ENCODE measurements at places on chromosomes 5 and 9. TPM values are rescaled to one million over a fixed set of nuclear protein-coding genes. Genes with fewer than 3 reads are reported as not detected.
A peak's percentile ranks its signal among the peaks of the same experiment; 100 is the strongest.

The PITX1 gene
- total RNA-seq: 88.2 TPM

The ECM2 gene
- total RNA-seq: not detected

The RASGRF2 gene
- 0.04 TPM for total RNA-seq

The ELP1 gene
- 33.4 TPM for total RNA-seq

The NRG2 gene
- not detected for total RNA-seq

The PCDHGA3 gene
- 0.24 TPM for total RNA-seq

The AJM1 gene
- 3.2 TPM for total RNA-seq

The PAEP gene
- total RNA-seq: 0.51 TPM

- H3K4me3 ChIP-seq: no peak overlapping the region
- no peak overlapping the region for H3K27ac ChIP-seq
- no peaks in the 10 kb centered on the region for H3K27me3 ChIP-seq
- DNase-seq: no peak
These were observed 102.4 kb upstream of the PARP8 start for GRCh38 chr5:50564079-50564478.

GRCh38 chr9:126516936-126517832 is 96.5 kb upstream of the LMX1B start:
- DNase-seq: no peak
- H3K4me1 ChIP-seq: 0 out of 3 replicates have a peak, but pooled peaks cover 2% of the 10 kb centered on the region
- no peak overlapping the region for H3K4me3 ChIP-seq
- peaks cover 50% of the 10 kb centered on the region for H3K27me3 ChIP-seq

- DNase-seq: no peak
- H3K4me1 ChIP-seq: peaks cover 5% of the 10 kb centered on the region
- H3K4me3 ChIP-seq: no peak overlapping the region
These were observed 208.4 kb downstream of the AOPEP start for GRCh38 chr9:94934816-94935328.

GRCh38 chr9:123789554-123790292 is 140.2 kb downstream of the DENND1A start:
- H3K27me3 ChIP-seq: no peaks in the 10 kb centered on the region
- H3K4me1 ChIP-seq: no peaks in the 10 kb centered on the region
- no peaks in the 10 kb centered on the region for H3K36me3 ChIP-seq
- no peak overlapping the region for H3K4me3 ChIP-seq
- no peak overlapping the region for H3K27ac ChIP-seq
- no peak for DNase-seq

DNA sequence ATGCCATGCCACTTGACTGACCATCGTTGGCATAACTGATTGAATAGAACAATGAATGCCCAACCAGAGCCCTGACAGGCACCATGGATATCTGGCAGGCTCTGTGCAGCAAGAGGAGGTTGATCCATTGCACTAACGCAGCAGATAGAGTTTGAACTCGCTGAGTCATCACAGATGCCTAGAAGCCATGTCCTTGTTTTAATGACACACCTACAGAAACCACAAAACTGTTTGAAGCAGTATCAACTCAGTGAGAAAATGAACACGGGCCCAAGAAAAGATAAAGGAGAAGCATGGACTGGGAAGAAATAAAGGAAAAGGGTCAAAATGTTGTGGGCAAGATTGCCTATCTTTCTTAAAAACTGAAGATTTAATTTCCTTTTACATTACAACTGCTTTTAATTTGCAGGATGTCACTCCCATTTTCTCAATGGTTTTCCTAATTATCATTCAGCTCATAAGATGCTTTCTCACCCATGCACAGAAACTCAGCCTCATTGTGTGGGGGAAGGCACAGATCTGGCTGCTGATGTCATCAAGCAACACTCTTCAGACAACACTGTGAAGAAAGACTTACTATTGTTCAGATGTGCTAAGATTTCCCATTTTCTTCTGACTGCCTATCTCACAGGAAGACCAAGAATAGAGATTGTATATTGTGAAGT is 129.0 kb downstream of the PIK3R1 start:
- H3K4me1 ChIP-seq: peaks cover 32% of the 10 kb centered on the region
- peak overlapping the region; percentile 54 for H3K27ac ChIP-seq
- no peaks in the 10 kb centered on the region for H3K36me3 ChIP-seq

DNA sequence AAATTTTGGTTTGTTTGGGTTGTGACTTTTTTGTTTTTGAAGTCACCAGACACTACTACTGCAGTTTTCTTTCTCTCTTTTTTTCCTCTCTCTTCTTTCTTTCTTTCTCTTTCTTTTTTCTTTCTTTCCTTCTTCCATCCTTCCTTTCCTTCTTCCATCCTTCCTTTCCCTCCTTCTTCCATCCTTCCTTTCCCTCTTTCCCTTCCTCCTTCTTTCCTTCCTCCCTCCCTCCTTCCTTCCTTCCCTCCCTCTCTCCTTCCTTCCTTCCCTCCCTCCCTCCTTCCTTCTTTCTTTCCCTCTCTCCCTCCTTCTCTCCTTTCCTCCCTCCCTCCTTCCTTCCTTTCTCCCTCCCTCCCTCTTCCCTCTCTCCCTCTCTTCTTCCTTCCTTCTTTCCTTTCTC is 230.3 kb upstream of the TYRP1 start:
- no peaks in the 10 kb centered on the region for H3K36me3 ChIP-seq
- H3K4me1 ChIP-seq: no peaks in the 10 kb centered on the region
- no peaks in the 10 kb centered on the region for H3K27me3 ChIP-seq
- no peak overlapping the region for H3K4me3 ChIP-seq
- DNase-seq: no peak
- H3K27ac ChIP-seq: no peak overlapping the region

DNA sequence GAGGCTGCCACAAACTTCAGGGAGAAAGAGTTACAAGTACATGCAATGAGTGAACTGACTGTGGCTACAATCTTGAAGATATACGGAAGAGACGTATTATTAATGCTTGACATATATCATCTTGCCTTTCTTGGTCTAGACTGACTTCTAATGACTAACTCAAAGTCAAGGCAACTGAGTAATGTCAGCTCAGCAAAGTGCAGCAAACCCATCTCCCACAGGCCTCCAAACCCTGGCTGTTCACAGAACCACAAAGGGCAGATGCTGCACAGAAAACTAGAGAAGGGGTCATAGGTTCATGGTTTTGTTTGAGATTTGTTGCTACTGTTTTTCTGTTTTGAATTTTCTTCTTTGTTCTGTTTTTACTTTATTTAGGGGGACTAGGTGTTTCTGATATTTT is 21.0 kb downstream of the IL7R start:
- no peaks in the 10 kb centered on the region for H3K4me1 ChIP-seq
- no peak overlapping the region for H3K27ac ChIP-seq
- no peaks in the 10 kb centered on the region for H3K36me3 ChIP-seq
- DNase-seq: no peak
- no peak overlapping the region for H3K4me3 ChIP-seq

- peaks cover 19% of the 10 kb centered on the region for H3K4me1 ChIP-seq
- H3K27me3 ChIP-seq: no peaks in the 10 kb centered on the region
- H3K36me3 ChIP-seq: no peaks in the 10 kb centered on the region
- no peak overlapping the region for H3K4me3 ChIP-seq
- DNase-seq: no peak
These were observed 514.1 kb upstream of the MEF2C start for GRCh38 chr5:89397096-89397495.

DNA sequence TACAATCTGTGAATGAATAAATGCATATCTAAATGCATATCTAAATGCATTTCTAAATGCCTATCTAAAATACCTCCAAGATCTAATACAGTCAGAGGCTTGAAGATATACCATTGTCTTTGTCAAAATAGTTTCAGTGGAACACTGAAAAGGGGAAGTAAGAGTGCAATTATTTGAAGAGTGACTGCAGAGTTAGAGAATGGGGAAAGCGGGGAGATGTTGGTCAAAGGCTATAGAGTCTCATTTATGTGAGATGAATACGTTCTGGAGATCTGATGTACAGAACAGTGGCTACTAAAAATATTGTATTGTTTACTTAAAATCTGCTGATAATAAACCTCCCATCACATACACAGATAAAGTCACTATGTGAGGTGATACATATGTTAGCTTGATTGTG is 1126.2 kb upstream of the CDH9 start:
- no peak overlapping the region for H3K27ac ChIP-seq
- no peaks in the 10 kb centered on the region for H3K36me3 ChIP-seq
- no peak overlapping the region for H3K4me3 ChIP-seq
- no peaks in the 10 kb centered on the region for H3K4me1 ChIP-seq
- H3K27me3 ChIP-seq: no peaks in the 10 kb centered on the region
- no peak for DNase-seq

DNA sequence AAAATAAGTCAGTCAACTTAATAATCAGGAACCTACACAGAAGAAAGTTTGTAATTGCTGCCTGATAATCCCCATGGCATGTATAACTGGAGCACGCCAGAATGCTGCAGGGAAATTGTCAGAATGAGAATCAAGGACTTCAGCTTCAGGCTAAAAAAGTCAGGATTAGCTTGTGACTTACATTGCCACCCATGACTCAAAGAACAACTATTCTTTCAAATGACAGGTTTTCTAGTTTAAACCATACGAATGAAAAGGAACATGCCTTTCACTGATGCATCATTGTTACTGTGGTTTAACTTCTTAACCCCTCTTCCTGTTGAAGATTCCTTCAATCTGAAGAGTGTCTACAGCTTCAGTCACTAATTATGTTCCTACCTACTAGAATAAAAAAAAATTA is 112.4 kb downstream of the ISL1 start:
- no peak overlapping the region for H3K27ac ChIP-seq
- DNase-seq: no peak
- H3K36me3 ChIP-seq: no peaks in the 10 kb centered on the region
- no peak overlapping the region for H3K4me3 ChIP-seq
- H3K4me1 ChIP-seq: no peaks in the 10 kb centered on the region

GRCh38 chr9:133955821-133956411 is 36.2 kb downstream of the VAV2 start:
- no peak overlapping the region for H3K4me3 ChIP-seq
- peaks cover 11% of the 10 kb centered on the region for H3K4me1 ChIP-seq
- no peak overlapping the region for H3K27ac ChIP-seq
- no peak for DNase-seq

GRCh38 chr5:77087484-77088261 is 588 bp upstream of the ZBED3 start:
- H3K27me3 ChIP-seq: peaks cover 20% of the 10 kb centered on the region
- no peak for DNase-seq
- no peak overlapping the region for H3K27ac ChIP-seq
- no peaks in the 10 kb centered on the region for H3K36me3 ChIP-seq
- peaks cover 5% of the 10 kb centered on the region for H3K4me1 ChIP-seq

- H3K36me3 ChIP-seq: peaks cover 21% of the 10 kb centered on the region
- H3K4me1 ChIP-seq: peaks cover 8% of the 10 kb centered on the region
- H3K27ac ChIP-seq: peak overlapping the region; percentile 59
These were observed 851 bp upstream of the ZDHHC12 start for GRCh38 chr9:128724744-128725211.

DNA sequence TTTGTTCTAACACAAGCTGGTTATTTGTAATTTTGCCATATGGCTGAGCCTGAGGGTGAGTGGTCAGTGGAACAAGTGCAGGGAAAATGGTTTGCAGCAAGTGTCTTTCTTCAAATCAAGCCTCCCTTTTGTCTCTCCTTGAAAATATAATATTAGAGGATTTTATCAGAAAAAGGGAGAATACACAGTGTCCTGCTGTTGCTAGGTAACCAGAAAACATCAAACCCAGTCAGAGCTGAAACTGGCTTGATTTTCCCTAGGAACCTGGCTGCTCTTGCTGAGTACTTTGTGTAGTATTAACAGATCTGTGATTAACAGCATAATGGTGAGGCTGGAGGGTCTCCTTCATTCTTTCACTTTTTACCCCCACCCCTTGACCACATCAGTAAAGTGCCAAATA is 314.0 kb downstream of the ARHGEF28 start:
- no peaks in the 10 kb centered on the region for H3K4me1 ChIP-seq
- no peak overlapping the region for H3K27ac ChIP-seq
- no peak overlapping the region for H3K4me3 ChIP-seq

DNA sequence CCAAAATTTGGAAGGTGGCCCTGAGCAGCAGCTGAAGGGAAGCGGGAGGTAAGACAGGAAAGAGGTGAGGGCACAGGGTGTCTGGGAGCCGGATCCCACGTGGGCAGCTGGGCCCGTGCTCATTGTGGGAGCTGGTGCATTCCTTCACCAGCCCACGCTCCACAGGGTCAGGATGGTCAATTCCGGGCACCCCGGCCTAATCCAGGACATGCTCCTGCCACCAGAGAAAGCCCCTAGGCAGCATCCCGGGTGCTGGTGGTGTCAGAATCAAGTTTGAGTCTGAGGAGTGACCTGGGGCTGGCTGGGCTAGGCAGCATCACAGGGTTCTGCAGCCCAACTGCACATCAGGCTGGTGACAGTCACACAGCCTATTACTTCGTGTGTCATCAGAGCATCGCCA is 7.1 kb upstream of the PDCD6 start:
- H3K27ac ChIP-seq: no peak overlapping the region
- H3K4me1 ChIP-seq: no peaks in the 10 kb centered on the region
- H3K27me3 ChIP-seq: no peaks in the 10 kb centered on the region
- H3K36me3 ChIP-seq: peaks cover 27% of the 10 kb centered on the region
- no peak for DNase-seq

- no peak overlapping the region for H3K27ac ChIP-seq
- no peaks in the 10 kb centered on the region for H3K27me3 ChIP-seq
- no peaks in the 10 kb centered on the region for H3K4me1 ChIP-seq
- no peak for DNase-seq
- no peaks in the 10 kb centered on the region for H3K36me3 ChIP-seq
- H3K4me3 ChIP-seq: no peak overlapping the region
These were observed 256.2 kb downstream of the ACTL7B start for GRCh38 chr9:108599571-108599970.

- H3K4me3 ChIP-seq: no peak overlapping the region
- DNase-seq: peak; percentile 2
- H3K27me3 ChIP-seq: peaks cover 35% of the 10 kb centered on the region
- H3K4me1 ChIP-seq: no peaks in the 10 kb centered on the region
These were observed 137.3 kb downstream of the SEC61B start for GRCh38 chr9:99359336-99359735.

DNA sequence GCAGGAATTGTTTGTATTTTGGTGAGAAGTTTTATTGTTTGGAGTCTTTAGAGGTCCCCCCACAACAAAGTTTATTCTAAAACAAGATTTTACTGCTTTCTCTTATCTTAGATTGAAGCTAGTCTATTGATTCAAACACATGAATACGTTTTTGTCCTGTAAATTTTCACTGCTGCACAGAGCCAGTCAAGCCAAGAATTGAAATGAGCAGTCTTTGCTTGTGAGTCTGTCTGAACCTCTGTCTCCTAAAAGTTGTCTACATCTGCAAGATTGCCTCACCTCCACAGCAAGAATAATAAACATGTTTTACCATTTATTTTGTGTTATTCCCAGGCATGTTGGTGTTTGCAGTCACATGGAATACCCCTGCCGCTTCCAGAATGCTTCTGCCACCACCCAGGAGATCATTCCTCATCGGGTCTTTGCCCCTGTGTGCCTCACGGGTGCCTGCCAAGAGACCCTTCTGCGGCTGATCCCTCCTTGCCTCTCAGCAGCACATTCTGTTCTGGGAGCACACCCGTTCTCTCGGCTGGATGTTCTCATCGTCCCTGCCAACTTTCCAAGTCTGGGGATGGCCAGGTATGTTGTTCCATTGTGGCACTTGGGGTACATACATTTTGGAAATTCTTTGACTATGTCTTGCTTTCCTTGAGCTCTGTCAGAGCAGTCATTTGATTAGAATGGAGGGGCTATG is 74.1 kb downstream of the AOPEP start:
- H3K27ac ChIP-seq: no peak overlapping the region
- H3K4me1 ChIP-seq: no peaks in the 10 kb centered on the region
- no peaks in the 10 kb centered on the region for H3K36me3 ChIP-seq
- no peak overlapping the region for H3K4me3 ChIP-seq
- no peak for DNase-seq

Data from K562 (cell line).